Bronchial smooth muscle cell (primary cell): ENCODE measurements at places on chromosomes 7 and 10. TPM values are rescaled to one million over a fixed set of nuclear protein-coding genes. Genes with fewer than 3 reads are reported as not detected.

KIN gene
- total RNA-seq: 2.3 and 4.9 TPM in 2 replicates

MYH16 gene
- total RNA-seq: not detected in 2 replicates

TRPV6 gene
- not detected in 2 replicates for total RNA-seq

TUBGCP2 gene
- total RNA-seq: 62.6 and 70.2 TPM in 2 replicates

SPDYE5 gene
- total RNA-seq: not detected in 2 replicates

TMEM176B gene
- total RNA-seq: 0.09 TPM in 1 of 2 replicates, not detected in the other
